Ascending aorta (tissue), 2 donors: ENCODE measurements at places on chromosomes 5 and 9. TPM values are rescaled to one million over a fixed set of nuclear protein-coding genes. Genes with fewer than 3 reads are reported as not detected.

GARIN3 gene
- not detected for total RNA-seq

SLC4A9 gene
- total RNA-seq, result not detected

GRCh38 chr5:9716838-9717281 lies 86.7 kb upstream of the TAS2R1 start:
- H3K4me1 ChIP-seq, result no peaks in the 10 kb centered on the region
- no peaks in the 10 kb centered on the region for H3K36me3 ChIP-seq
- no peak for DNase-seq

- peaks cover 6% of the 10 kb centered on the region for H3K4me1 ChIP-seq
- H3K27ac ChIP-seq, result peak overlapping the region; percentile 20
- no peaks in the 10 kb centered on the region for H3K27me3 ChIP-seq
- no peaks in the 10 kb centered on the region for H3K36me3 ChIP-seq
These were observed 11.0 kb downstream of the COL5A1 start for GRCh38 chr9:134652291-134653225.
